CD4-positive, alpha-beta T cell treated with Interleukin-10 for 1 hour (primary cell): ENCODE measurements at places on chromosomes 5 and 9.
A peak's percentile ranks its signal among the peaks of the same experiment; 100 is the strongest.

GRCh38 chr5:79459626-79460025 is 54.3 kb downstream of the HOMER1 start:
- DNase-seq = no peak

- no peak for DNase-seq
These were observed 193.5 kb downstream of the ACTL7B start for GRCh38 chr9:108662091-108662875.

- no peak for DNase-seq
These were observed 104.4 kb downstream of the WNK2 start for GRCh38 chr9:93288341-93288740.

- no peak for DNase-seq
These were observed 19.6 kb downstream of the UGCG start for GRCh38 chr9:111916234-111916645.

- no peak for DNase-seq
These were observed 179.0 kb upstream of the PITX1 start for GRCh38 chr5:135213027-135213386.

DNA sequence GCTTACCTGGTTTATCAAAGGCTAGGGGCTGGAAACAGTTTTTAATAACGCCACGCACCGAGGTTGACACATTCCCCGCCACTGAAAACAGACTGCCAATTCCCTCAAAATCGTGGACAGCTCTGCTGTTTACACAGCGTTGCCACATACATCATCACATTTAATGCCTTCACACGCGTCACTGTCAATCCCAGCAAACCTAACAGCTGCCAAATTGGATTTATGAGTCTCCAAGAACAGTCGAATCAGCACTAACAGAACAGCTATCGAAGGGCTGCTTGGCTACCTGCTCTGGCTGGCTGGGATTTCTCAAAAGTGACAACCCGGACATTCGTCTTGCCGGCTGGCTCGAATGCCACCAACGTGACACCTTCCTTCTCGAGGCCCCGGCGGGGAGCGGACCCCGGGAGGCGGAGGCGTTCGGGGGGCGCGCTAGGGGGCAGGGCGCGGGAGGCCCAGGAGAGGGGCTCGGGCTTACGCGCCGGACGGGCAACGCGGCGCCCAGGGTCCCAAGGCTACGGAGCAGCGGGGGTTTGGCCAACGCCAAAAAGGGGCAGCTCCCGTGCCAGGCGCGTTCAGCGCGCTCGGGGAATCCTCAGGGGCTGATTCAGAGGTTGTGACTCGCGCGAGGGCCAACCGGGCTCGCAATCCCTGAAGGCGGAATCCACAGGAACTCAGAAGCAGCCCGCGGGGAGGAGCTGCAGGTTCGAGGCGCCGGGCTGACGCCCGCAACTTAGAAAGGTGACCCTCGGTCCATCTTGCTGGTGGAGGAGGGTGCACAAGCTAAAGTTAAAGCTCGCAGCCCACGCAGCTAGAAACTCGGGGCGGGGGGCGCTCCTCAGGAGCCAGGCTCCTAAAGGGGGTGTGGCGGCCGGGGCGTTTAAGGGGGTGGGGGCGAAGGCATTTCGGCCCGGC is 1.2 kb downstream of the CDC14B start:
- peak; percentile 3 for DNase-seq

GRCh38 chr5:7749626-7750025 is 101.3 kb downstream of the CFAP90 start:
- DNase-seq = no peak

GRCh38 chr9:68643901-68644809 is 60.9 kb upstream of the PIP5K1B start:
- no peak for DNase-seq

- DNase-seq = no peak
These were observed 7.6 kb upstream of the CXXC5 start for GRCh38 chr5:139640421-139641115.

DNA sequence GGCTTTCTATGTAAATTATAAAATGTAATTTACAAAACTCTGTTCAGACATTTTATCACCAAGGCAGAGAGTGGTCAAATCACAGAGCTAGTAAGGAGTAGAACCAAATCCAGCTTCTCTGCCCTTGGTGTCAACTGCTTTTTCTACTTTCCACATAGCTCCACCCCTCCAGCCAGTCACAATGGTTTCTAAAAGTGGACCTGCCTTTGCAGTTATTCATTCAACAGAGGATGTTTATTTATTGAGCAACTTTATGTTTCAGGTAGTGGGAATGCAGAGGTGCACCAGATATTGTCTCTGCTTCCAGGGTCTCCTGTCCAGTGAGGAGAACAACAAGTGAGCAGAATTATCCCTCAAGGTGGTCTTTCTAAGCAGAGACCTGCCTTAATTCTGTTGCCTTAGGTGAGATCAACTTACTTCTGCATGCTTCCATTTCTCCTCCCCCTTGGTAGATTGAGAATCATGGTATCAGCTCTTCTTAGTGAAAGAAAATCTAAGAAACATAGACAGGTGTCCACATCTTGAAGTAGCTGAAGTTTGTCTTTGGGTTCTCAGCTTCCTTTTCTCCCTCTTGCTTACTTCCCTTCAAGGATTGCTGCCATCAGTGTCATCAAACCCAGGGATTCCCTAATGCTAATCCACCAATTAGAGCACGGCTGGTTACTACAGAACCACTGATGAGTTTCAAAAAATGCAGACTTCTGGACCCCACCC is 17.2 kb upstream of the PDCD1LG2 start:
- DNase-seq = no peak

- DNase-seq = no peak
These were observed 19.5 kb upstream of the ARSI start for GRCh38 chr5:150322202-150322601.

DNA sequence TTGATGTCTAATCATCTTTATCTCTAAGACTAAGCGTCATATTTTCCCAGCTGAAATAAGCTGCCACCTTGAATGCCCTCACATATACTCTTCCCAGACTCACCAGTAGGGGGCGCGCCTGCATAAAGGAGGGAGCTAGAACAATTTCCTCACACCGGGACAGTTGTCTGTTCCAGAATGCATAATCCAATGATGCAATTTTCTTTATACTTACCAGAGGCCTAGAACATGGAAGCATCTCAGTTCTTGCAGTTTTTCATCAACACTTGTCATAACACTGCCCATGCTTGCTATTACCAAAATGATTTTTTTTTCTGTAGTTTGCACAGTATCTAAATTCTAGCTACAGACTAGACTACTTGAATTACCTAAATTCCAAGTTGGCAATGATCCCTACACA is 203.9 kb downstream of the FRMD3 start:
- DNase-seq = peak; percentile 66

DNA sequence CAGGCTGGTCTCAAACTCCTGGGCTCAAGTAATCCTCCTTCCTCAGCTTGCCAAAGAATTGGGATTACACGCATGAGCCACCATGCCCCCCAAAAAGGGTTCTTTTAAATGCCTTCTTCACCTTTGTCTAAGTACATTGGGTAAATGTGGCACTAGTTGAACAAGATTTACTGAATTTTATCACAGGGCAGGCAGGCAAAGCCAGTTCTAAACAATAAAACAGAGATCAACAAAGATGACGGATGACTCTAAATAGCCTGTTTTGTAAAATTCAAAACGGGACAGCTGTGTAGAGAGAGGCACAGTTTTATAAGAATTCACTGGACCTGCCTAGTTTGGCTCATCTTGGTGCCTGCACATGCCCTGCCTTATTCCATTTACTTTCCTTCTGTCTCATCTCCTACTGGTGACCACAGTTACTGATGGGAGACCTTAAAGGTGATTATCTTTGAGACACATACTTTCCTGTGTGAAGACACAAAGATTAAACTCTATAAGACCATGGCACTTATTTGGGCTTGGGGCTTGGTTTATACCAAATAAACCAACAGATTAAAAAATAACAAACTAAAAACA is 149.6 kb upstream of the DMRT1 start:
- no peak for DNase-seq

DNA sequence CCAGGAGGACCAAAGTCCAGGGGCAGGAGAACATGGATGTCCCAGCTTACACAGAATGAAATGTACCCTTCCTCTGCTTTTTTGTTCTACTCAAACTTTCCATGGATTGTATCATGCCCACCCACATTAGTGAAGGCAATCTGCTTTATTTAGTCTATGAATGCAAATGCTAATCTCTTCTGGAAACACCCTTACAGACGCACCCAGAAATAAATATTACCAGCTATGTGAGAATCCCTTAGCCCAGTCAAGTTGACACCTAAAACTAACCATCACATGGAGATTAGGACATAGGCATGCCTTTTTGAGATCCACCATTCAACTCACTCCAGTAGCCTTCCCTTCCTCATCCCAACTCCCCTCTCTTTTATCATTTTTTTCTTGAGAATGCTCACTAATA is 6.1 kb upstream of the SPTLC1 start:
- DNase-seq = no peak

DNA sequence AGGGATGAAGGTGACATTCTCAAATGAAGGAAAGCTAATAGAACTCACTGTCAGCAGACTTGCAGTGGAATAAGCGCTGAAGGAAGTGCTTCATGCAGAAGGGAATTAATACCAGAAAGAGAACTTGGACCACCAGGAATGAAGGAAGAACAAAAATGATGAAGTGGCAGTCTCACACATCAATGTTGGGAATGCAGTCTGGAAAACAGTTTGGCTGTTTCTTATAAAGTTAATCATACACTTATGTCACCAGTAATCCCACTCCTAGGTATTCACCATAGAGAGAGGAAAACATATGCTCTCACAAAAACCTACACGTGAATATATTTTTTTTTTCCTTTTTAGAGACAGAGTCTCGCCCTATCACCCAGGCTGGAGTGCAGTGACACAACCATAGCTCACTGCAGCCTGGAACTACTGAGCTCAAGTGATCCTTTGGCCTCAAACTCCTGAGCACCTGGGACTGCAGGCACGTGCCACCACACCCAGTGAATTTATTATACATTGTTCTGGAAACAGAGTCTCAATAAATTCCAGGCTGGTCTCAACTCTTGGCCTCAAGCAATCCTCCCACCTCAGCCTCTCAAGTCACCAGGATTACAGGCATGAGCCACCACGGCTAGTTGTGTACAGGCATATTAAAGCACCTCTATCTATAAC is 81.2 kb downstream of the ROR2 start:
- DNase-seq = no peak

DNA sequence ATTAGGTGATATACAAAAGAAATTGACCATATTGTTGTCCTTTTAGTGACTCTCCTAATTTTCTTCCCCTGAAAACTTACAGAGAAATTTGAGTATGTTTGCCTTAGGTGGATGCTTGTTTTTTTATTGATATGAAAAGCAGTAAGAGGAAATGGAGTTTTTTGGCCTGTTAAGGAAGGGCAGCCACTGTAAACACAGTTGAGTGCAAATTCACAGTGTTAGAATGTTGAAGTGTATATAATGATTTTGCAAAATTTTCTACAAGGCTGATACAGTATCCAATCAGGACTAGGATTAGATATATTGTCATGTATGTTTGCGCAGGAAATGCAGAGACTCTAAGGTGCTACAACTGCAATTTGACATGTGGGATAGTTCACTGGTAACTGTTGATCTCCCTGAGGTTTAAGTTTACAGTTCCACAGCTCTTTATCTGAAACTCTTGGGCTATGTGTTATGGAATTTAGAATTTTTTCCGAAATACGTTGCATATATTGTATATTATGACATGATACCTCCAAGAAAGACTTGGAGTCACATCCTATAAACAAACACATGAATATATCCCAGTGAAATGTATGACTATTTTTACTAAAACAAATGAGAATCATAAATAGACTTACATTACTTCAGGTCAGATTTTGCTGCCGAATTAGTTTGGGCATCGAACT is 62.5 kb downstream of the FXN start:
- no peak for DNase-seq

DNA sequence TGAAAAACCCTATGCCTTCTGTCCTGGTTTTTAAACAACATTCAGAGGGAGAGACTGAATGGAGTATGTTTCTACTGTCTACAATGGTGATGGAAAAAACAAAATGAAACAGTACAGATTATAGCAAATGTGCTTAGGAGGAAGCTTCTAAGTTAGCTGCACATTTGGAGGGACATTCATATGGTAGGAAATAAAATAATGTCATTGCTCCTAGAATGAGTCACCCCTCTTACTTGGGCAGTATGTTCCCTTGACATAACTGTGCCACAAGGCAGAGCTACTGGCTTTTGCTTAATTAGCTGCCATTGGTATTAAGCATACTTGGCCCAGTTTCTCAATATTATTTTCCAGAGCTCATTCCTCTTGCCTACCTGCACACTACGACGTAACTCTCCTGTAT is 128.9 kb downstream of the GDNF start:
- DNase-seq = no peak

DNA sequence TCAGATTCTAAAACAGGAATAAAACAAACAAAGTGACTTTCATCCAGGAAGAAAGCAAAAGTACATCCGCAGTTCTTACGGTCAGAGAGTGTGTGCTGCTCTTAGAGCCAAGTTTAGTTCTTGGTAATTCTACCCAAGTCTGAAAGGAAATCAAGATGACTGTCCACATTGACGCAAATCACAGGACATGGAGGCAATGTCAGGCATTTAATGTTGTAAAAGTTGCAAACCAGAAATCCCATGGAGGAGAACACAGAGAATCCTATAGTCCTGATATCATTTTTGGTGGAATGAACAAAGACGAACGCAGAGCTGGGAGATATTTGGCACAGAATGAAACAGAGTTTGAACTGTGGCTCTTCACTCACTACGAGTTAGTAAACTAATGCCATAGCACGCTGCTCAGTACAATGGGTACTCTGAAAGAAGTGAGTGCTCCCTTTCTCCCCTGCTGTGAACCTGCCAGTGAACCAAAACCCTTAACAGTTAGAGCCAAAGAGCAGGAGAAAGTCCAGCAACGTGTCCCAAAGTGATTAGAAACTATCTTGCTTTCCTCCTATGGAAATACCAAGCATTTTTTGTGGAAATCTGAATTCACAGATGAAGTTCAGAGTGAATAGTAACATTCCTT is 74.3 kb downstream of the MUSK start:
- DNase-seq = no peak

GRCh38 chr9:33445389-33446239 is 1.8 kb downstream of the AQP3 start:
- DNase-seq = peak; percentile 55

DNA sequence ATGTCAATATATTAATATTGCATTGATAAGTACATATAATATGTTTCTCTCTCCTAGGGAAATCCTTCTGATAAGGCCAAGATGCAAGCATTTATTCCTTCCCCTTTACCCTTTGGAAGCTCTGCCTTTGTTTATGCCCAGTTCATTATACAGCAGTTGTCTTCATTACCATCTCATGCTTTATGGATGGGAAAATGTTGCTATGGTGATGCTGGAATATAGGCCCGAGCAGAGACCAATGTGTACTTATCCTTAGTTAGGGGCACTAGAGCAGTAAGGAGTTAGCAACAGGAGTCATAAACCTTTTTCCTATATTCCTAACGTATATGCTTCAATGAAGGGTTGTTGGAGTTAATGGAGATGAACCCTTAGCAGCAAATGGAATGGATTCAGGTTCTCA is 19.4 kb upstream of the NMUR2 start:
- DNase-seq = no peak

DNA sequence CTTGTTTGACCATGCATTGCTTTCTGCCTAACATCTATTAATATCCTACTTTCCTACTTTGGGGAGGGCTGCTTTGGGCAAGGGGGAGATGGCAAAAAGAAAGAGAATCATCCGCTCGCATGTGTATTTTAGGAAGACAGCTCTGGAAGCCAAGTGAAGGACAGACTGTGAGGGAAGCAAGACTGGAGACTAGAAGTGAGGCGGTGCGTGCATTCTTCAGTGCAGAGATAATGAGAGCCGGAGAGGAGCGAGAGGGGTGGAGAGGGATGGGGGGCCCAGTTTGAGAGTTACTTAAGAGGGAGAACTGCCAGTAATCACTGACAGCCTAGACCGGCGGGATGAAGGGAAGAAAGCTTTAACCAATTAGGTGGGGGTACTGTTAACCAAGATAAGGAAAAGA is 151.7 kb upstream of the RAPGEF1 start:
- no peak for DNase-seq

- DNase-seq = no peak
These were observed 13.1 kb downstream of the SELENOP start for GRCh38 chr5:42798284-42799240.
